Stimulated activated CD8-positive, alpha-beta memory T cell treated with anti-CD3 and anti-CD28 coated beads, Interleukin-2, amount 100 ng/mL, for 48 hours (primary cell): ENCODE measurements at places on chromosomes 5 and 9.
A peak's percentile ranks its signal among the peaks of the same experiment; 100 is the strongest.

DNA sequence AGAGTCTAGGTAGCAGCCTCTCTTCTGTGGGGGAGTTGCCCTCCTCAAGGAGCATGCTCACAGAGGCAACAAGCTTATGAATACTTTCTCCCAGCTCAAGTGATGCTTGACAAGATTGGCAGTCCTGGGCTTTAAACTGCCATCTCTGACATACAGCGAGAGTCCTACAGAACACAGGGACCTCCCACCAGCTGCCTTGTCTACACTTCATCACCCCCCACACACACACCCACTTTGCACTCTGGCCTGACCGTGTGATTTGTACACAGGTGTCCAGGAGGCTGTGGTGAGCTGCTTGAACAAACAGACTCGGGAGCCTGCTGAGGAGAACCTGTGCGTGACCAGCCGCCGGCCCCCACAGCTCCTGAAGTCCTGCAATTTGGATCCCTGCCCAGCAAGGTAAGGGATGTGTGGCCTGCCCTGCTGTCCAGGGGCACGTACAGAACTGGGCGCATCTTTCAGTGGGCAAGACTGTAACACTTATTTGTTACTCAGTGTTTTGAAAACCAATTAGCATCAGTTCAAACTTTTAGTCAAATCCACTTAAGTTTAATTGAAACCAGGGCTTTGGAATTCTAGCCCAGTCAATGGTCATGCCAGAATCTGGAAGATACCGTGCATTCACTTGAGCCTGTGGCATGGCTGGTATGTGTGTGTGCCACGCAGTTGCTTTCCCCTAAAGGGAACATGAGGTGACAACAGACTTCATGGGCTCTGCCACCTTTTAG is 247.5 kb downstream of the ADAMTSL1 start:
- no peak for DNase-seq

DNA sequence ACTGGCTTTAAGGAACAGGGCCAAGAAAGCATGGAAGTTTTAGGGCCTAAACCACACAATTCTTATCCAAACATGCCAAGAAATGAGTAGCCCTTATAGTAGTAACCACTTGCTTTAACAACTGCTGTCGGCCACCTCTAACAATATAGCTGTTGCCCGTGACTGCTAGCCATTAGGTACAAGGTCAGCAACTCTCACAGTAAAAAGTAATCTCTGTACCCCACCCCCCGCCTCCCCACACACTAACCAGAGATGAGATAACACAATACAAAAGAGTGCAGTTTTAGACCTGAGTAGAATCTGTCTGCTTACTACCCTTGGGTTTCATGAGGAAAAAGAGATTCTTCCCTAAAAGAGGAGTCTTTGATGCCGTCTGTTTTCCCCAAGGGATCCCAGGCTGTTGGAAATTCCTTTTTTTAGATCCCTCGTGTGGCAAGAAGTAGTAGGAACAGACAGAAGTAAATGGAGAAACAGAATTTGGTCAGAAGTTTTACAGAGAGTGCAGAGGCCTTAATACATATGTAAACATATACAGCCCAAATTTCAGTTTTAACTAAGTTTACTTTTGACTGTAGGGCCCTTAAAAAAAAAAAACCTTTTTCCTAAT is 94.3 kb downstream of the WDR41 start:
- no peak for DNase-seq

DNA sequence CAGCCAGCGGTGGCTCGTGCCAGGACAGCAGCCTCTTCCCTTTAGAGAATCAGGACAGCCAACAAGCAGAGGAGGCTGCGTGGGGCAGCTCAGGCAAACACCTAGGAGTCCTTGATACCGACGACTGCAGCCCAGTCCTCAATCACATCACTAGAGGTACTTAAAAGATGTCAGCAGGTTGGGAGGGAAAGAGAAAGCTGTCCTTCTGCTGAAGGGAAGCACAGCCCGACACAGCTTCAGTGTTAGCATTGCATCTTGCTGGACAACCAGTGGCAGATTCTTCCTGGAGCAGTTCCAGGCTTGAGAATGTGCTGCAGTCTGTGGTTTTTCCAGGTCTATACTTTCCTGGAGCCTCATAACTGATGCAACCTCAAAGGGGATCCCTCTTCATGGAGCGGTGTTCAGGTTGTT is 230.5 kb downstream of the SYK start:
- no peak for DNase-seq

DNA sequence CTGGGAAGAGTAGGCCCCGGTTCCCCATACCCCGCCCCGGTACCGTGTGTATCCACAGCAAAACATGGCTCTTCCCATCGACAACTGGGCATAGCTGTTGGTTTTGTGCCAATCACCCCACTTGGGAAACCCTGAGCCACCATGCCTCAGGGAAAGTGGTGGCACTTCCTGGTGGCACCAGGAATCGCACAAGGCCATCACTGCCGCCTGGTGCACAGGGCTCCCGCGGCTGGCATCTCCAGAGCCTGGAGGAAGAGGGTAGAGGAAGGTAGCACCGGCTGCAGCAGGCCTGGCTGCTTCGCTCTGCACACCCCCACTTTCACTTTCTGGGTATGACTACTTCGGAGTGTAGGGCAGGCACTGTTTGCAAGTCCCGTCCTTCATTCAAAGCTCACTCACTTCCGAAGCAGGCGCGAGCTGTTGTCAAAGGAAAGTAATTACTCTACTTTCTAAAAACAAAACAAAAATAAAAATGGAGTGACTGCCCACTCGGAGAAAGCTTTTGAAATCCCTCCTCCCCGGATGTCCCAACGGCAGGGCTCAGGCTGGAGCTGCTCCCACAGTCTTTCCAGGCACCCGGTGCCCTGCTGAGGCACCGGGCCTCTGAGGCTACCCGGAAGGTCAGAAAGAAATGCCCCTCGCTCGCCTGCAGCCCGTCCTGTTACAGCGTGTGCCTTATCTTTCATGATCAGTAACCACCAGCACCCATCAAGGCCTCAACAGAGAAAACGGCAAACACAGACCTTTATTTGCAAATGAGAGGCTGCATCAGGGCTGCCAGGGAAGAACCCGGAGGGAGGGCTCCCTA is 2.0 kb downstream of the BRD3 start:
- DNase-seq = peak; percentile 37

GRCh38 chr5:139805545-139805944 is 9.9 kb downstream of the PSD2 start:
- DNase-seq = no peak

GRCh38 chr9:124444166-124444565 is 6.1 kb upstream of the ADGRD2 start:
- DNase-seq = no peak

- DNase-seq = no peak
Measured at GRCh38 chr5:180084638-180085561, 13.3 kb upstream of the RNF130 start.

DNA sequence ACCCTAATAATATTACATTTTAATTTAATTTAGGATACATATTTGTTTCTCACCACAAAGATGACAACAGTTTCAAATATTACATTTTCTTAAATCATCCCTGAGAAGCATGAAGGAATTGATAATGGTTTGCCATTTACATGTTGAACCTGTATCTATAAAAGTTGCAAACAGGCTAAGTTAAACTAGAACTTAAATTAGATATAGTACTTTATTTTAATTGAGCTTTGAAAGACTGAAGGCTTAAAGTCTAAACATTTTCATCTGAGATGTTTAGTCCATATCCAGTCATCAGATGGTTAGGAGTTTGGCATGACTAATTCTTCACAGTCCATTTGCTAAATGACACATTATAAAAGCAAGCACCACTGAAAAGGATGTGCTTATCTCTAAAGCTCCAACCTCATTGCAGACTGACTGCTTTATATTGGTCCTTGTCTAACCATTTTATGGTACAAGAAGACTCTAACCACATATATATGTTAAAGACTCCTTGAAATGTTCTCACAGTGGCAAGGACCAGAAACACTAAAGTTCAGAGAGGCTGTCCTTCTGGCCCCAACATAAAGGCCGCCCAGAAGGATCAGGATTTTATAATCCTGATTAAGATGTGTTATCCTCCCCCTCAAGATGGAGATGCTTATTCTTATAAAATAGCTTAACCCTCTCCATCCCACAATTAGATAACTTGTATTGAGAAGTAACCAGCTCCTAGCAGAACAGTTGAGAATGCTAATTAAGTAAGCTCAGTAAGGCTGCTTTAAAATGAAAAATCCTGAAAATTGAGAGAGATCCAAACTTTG is 25.8 kb downstream of the WNT8A start:
- no peak for DNase-seq

- no peak for DNase-seq
Measured at GRCh38 chr9:89878003-89878411, 273.2 kb downstream of the GADD45G start.

DNA sequence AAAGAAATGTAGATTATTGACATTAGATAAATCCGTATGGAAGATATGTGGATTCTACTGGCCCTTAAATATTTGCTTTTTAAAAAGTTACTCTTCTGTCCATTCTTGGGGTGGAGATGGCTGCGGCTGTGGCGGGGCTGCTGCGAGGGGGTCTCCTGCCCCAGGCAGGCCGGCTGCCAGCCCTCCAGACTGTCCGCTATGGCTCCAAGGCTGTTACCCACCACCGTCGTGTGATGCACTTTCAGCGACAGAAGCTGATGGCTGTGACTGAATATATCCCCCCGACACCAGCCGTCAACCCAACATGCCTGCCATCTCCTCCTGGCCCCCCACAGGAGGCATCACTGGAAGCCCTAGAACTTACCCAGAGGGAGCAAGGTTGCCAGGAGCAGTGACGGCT is 50.7 kb downstream of the FAM170A start:
- DNase-seq = no peak

- DNase-seq = no peak
Measured at GRCh38 chr5:14242871-14243383, 99.8 kb downstream of the TRIO start.

DNA sequence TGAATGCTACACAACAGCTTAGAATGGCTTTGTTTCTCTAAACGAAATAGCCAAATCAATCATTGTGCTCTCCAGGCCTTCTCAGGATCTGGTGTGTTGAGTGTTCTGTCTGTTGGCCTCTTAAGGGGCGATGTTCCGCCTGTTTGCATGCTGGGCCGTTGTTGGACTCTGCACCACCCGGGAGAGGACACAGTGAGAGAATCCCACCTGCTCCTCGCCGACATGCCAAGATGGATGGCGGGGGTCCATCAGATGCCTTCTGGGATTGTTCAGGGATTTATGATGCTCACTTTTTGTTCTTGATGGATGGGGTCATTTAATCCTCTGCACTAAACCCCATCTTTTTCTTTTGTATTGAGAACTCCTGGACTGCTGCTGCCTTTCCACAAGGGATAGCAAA is 159.9 kb downstream of the NTRK2 start:
- DNase-seq = no peak

- DNase-seq = no peak
Measured at GRCh38 chr5:38905516-38905915, 59.7 kb downstream of the OSMR start.

DNA sequence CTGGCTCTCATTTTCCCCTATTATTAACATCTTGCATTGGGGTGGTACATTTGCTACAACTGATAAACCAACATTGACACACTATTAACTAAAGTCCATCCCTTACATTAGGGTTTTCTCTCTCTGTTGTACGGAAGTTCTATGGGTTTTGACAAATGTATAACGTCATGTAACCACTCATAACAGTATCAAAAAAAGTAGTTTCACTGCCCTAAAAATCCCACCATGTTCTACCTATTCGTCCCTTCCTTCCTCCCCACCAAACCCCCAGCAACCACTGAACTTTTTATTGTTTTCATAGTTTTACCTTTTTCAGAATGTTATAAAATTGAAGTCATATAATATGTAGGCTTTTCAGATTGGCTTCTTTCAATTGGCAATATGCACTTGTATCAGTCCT is 40.1 kb downstream of the MLLT3 start:
- no peak for DNase-seq

DNA sequence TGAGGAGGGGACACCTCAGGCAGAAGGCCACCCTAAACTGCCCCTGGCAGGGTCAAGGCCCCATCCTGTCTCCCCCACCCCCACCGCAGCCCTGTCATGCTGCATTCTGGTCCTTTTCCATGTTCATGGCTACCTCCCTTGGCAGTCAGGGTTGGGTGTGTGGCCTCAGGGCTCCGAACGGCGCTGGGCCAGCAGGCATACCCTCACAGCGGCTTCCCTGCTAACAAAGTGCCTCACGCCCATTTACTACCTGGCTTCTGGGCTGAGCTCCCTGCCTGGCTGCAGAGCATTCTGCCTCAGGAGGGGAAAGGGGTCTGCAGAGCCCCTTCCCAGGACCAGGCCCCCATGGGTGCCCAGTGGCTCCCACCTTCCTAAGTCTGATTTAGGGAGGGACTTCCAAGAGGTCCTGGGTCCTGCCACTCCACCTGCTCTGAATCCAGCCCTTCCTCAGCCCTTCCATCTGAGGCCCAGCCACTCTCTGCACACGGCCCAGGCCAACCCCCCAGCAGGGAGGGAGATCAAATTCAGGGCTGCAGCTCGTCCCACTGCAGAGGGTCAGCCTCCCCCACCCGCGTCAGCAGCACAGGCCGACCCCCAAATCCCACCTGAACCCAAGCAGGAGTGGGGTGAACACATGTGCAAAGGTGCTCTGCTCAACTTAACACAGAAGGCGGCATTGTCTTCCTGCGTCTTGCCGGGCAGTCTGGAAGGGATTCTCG is 115.9 kb upstream of the PHYKPL start:
- no peak for DNase-seq

DNA sequence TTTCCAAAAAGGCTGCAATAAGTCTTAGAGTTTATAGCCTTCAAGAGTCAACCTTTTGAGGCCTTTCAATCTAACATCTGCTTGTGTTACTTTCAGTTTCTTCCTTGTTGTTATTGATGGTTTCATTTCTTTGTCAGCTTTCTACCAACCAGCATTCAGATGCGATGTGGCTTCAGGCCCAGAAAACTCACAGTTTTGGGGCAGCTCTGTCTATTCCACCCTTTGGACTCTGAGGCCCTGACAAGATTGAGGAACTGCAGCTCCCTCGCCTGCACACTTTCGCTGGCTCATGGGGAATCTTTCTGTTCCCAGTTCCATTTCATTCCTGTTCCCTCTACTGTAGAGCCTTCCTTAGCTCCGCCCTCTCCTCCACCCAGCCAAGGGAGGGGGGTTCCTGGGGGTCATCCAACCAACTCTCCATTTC is 13.3 kb upstream of the WHRN start:
- no peak for DNase-seq

GRCh38 chr5:14115323-14115895 is 27.7 kb upstream of the TRIO start:
- DNase-seq = no peak

GRCh38 chr5:149320791-149321330 is 24.4 kb upstream of the GRPEL2 start:
- no peak for DNase-seq

- DNase-seq = no peak
Measured at GRCh38 chr5:175056831-175057230, 332.4 kb downstream of the MSX2 start.

GRCh38 chr5:114360357-114360756 is 1.5 kb upstream of the KCNN2 start:
- DNase-seq = no peak

GRCh38 chr5:25181249-25181648 is 536.5 kb upstream of the CDH10 start:
- DNase-seq = no peak

DNA sequence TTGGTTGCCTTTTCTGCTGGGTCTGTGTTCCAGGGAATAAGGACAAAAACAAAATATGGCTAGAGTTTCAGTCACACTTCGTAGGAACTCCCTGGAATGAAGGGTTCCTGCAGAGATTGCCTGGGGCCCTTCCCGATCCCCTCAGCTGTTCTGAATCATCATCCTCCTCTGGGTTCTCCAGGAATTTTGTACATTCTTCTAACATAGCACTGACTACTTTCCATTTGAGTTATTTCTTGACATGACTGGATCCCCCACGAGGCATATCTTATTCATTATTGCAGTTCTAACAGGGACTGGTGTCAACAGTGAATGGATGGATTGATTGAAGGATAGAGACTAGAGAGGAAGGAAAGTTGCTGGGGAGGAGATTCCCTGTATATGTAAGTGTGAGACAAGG is 49.2 kb upstream of the TNC start:
- no peak for DNase-seq
